ENCODE measurements at places on chromosomes 1 and 21.

DNA sequence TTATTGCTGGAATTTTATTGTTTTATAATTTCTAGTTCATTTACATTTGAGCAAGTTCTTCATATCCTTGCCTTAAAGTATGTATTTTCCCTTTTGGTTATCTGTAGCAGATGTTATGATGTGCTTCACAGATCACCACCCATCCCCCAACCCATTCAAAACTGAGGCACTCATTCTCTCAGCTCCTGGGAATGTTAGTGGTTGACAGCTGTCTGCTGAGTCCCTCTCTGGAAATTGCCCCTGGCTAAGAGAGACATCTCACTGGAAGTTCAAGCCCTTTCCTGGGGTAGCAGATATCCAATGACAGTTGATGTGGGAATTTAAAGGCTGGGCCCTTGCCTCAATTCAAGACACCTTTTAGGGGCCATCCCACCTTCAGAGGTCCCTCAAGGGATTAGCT lies 4.3 kb upstream of the DPYD start:
- no peak for DNase-seq

DNA sequence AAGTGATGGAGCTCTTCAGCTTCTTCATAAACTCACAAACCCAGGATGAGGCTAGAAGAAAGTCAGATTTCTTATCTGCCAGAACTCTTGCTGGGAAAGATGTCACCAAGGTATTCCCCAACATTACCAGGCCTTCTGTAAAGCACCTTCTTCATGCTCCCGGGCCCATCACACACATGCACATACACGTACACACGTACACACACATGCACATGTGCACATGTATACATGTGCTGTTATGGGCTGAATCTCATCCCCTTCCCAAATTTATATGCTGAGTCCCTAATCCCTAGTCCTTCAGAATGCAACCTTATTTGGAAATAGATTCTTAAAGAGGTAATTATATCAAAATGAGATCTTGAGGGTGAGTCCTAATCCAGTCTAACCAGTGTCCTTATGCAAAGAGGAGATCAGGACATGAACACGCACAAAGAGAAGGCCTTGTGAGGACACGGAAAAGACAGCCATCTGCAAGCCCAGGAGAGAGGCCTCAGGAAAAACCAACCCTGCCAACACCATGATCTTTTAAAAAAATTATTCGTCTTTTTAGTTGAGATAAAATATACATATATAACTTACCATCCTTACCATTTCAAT lies 76.4 kb upstream of the LYST start:
- no peak for DNase-seq

DNA sequence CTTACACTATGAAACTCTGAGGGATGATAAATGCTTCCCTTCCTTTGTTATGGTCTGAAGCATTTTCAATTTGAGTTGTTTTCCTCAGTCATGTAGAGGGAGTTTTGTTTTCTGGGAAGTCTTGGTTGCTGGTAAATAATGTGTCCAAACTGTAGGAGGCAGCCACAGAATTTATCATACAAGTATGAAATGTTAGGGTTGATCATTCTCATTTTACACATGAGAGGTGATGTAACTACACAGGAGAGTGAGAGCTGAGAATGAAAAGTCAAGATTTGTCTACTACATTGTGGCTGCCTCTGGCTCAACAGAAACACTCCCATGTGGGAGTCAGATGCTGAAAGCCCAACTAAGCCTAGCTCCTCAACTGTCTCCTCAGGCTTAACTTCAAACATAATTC lies 182.5 kb upstream of the SGIP1 start:
- DNase-seq: no peak

GRCh38 chr21:46393941-46394594 lies 64.6 kb upstream of the DIP2A start:
- DNase-seq: peak; percentile 23

DNA sequence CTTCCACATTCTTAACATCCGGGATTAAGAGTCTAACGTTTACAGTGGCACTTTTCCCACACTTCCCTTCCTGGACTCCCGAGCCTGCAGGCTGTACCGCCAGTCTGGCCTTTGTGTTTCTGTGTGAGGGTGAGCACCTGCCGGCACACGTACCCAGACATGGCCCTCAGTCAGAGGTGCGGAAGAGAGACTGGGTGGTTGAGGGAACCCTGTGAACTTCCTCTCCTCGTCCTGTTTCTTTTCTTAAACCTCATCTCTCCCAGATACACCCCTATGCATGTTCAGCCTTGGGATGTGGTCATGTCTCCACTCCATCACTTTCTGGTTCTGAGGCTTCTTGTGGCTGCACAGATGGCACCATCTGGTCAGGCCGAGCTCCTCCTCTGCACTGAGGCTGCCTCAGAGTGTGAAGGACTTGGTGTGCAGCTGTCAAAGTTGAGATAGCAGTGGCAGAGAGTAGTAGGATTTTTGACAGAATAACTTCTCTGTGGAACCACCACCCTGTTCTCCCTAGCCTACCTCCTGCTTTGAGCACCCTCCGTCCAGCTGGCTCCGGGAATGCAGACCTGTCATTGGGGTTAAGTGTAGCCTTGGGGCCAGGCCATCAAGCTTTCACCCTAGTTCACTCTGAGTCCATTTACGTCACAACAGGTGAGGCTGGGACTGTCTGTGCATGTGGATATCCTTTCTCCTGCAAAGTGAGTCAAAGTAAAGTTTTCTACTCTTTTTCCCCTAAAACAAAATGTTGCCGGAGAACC lies 31.4 kb downstream of the VASH2 start:
- DNase-seq: peak; percentile 61

GRCh38 chr1:3858231-3858981 lies 1.1 kb downstream of the DFFB start:
- DNase-seq: no peak

DNA sequence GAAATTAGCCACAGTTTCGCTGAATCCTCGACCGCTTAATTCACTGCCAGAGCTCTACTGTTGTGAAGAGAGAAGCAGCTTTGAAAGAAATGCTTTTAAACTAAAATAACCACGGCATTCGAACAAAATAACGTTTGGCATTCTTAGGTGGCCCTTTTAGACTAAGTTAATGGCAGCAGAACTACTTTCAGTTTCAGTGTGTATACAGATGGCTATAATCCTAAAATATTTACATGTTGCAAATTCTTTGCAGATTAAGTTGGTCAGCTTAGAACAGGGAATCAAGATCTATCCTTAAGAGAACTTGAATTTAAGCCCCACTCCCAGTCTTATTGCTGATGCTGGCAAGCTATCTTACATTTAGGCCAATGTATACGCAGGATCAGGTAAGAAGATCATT lies 62.7 kb downstream of the ADSS2 start:
- DNase-seq: no peak

DNA sequence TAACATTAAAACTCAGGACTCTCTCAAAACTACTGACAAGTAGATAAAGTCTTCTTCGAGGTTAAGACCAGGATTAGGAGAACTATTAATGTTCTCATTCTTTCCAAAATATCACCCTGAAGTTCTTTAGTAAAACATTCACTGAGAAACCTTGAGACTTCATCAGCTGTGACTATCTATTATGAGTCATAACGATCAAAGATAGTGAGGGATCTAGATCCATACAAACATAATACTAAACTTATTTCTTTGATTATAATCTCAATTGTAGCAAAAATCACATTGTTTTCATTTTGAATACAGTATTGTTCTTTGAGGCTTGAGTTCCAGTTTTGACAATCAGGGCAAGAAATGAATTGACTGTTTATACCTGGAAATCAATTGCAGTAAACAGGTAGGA lies 11.1 kb downstream of the PYHIN1 start:
- no peak for DNase-seq

DNA sequence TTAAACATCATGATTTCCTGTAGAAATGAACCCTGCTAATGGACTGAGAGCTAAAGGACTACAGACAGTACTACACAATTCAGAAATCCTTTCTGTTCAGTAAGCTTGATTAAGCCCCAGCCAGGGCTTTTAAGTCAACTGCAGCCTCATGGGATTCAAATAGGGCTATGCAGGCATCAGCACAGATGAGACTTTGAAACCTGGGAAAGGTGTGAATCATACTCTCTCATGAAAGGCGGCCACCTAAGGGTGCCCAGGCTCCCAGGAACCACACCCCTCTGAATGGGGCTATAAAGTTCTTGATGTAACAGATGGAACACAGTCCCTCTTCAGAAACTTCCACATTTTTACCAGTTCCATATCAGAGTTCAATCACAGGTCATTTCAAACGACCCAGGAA lies 7.6 kb downstream of the SIPA1L2 start:
- DNase-seq: no peak

DNA sequence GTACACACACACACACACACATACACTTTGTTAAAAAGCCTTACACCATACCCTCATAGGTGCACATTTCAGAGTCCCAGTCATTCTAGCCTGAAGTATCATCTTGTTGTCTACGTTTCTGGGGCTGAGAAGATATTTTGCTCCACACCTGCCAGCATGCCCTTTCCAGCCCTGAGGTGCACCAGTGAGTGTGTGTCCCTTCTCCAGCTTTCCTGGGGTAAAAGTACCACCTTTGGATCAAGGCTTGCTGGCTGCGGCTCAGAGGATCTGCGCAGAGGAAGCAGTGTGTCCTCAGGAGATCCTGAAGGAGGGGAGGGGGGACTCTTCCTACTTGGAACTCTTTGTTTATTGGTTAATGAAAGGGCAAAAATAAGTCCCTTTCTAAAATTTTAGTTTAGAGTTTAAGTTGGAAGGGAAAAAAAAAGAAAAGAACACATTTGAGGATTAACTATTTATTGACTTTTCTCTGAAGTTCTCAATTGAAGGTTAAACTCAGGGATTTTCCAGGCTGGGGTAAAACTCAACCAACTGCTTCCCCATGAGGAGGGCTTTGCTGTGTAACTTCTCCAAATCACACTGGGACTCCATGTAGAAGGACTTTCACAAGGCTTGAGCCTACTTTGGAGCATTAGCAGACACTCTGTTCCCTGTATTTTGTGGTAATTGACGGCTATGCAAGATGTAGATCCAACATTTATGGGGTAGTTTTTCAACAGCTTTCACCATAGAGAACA lies 200.3 kb upstream of the SGIP1 start:
- peak; percentile 66 for DNase-seq

- DNase-seq: no peak
These were observed 17.0 kb downstream of the COQ8A start for GRCh38 chr1:226956942-226957713.

GRCh38 chr21:31911138-31911907 lies 38.5 kb downstream of the HUNK start:
- no peak for DNase-seq

DNA sequence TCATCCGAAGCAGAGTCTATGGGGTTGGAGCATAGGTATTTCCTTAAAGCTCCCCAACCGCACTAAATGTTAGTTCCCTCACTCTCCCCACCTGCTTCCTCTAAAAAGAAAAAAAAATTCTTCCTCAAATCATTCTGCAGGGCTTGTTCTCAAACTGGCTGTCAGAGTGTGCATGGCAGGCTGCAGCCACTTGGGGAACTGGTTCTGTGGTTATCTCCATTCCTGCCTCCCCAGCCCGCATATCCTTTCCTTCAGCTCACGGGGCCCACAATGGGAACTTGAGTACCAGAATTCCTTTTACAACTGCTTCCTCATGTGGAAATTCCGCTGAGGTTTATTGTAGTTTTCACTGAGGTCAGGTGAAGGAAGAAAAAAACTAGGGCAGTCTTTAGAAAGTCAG lies 159.2 kb downstream of the PIGK start:
- no peak for DNase-seq

DNA sequence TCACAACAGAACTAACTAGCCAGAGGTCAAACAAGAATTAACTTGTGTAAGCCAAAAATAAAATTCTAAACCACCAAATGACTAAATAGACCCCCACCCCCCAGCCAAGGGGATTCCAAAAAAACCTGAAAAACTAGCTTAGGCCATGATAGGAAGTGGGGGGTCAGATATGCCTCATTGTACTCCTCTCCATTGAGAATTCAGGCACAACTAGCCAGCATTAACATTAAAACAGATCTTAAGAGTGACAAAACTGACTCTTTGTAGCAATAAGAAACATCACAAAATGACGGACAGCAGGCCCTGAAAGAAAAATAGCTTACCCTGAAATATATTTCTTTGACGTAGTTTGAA lies 103.0 kb upstream of the ETV3 start:
- DNase-seq: no peak

DNA sequence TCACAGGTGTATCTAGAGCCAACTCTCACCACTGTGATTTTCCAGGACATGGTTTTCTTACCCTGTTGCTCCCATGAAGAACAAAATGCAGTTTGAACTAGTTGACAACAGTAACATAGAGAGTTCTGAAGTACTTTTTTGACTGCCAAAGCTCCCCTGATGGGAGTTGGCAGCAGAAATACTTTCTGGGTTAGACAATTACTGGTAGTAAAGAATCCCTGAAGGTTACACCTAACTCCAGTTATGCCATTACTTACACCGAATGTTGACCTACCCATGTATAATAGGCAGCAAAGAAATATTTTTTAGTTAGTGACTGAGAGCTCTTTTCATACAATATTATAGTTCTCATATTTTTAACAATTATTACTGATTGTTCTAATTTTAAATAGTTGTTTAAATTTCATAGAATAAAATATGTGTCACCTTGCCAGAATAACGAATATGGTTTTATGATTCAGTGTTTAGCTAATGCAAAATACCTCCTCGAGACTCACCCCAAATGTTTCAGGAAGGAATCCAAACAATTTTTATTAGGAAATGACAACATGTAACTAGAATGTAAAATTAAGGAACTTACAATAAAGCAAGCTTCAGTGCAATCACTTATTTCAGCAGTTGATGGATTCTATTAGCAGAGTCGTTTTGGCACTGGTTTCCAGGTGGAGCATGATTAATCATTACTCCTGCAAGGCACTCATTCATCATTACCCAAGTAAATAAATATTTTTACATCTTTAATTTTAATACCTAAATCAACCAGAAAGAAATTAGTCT lies 237.6 kb downstream of the MRPL39 start:
- DNase-seq: no peak

DNA sequence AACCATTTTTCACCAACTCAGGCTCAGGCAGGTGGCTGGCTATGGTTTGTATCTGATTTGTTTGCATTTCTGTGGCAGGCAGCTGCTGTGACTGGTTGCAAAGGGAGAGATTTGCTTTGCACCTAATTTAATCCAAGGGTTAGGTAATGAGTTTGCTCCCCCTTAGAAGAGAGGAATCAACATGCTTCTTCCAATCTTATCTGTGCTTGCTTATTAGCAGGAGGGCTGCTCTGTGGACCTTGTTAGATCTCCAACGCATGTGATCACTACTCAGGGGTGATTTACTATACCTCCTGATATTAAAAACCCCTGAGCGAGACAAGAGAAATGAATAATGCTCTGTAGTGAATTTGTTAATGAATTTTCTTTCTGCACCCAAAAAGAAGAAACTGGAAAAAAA lies 20.5 kb downstream of the OLFML3 start:
- no peak for DNase-seq

DNA sequence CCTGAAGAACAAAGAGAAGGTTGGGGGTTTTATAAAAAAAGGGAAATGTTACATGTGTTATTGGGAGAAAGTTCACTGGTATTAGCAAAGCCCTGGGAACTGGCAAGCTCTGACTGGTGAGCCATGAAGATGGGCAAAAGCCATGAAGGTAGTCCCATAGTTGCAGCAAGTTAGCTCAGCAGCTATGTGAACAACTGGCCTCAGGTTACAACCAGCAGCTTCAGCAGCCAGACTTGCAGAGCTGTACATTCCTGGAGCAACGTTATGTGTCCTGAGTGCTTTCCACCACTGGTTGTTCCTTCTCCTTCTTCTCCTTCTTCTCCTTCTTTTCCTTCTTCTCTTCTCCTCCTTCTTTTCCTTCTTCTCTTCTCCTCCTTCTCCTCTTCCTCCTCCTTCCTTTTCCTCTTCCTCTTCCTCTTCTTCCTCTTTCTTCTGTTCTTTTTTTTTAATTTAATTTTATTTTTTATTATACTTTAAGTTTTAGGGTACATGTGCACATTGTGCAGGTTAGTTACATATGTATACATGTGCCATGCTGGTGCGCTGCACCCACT lies 56.1 kb upstream of the TLR5 start:
- no peak for DNase-seq
